ENCODE measurements at places on chromosomes 1 and 21.

DNA sequence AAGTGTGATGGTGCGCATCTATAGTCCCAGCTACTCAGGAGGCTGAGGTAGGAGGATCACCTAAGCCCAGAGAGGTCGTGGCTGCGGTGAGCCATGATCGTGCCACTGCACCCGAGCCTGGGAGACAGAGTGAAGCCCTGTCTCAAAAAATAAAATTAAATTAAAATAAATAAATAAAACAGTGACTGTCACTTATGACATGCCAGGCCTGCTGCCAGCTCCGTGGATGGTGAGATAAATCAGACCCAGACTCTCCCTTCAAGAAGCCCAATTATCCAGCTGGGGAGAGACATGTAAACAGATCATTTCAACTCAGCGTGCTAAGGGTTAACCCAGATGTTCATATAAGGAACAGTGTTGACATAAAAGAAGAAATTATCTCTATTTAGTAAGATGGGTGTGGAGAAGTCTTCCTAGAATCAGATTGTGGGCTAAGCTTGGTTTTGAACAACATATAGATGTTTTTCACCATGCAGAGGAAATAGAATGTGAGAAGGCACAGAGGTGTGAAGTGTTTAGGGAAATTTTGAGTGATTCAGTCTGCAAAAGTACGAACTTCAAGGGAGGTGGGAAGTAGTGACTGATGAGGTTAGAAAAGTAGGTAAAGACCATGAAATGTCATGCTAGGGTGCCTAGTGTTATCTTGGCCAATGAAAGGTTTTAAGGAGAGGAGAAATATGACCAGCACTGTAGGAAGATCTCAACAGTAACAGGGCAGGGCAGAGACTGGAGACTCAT, 18.3 kb downstream of the YARS1 start:
- DNase-seq, result peak; percentile 72

- no peak for DNase-seq
These were observed 570.2 kb downstream of the DPYD start for GRCh38 chr1:97350662-97351061.

DNA sequence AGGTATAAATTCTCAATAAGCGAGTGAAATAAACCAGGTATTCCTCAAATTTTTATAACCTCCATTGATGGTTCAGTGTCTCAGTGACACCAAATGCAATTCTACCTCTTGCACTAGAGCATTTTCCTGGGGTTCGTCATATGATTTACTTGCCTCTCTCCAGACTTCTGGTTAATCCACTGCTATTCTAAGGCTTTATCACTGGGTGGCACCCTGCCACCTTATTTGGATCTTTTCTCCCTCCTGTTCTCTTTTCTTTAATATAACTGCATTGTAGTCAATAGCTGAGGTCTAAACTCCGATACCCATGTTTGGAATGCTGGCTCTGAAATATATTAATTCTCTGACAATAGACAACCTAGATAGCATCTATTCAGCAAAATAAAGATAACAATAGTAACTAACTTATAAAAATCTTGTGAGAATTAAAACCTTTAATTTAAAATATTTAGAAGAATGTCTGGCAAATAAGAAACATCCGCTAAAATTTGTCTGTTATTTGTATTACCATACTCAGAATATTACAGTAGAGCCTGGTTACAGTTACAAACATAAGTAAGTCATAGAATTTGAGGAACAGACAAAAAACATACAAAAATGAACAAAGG, 436.4 kb downstream of the PLA2G4A start:
- no peak for DNase-seq

DNA sequence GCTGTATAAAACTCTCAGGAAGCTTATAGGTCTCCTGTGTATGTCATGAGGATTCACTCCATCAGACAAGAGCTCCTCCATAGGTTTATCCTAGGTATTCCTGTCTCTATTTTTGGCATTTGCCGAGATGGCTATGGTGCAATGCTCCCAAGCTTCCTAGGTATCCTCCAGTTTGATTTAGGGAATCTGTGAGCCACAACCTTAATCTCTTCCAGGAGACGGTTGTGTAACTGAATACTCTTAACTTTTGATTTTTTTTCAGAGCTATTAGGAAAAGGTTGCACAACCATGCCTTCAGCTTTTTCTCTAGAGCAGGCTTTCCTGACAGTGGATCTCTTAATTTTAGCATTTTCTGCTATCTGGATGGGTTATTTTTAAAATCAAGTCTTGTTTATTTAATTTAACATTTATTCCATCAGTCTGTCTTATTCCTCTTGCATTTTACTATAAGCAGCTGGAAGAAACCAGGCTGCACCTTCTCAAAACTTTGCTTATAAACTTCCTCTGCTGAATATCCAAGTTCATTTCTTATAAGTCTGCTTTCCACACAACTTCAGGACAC, 69.4 kb upstream of the BACE2 start:
- no peak for DNase-seq

GRCh38 chr1:67348586-67349252, 41.0 kb downstream of the IL12RB2 start:
- no peak for DNase-seq

DNA sequence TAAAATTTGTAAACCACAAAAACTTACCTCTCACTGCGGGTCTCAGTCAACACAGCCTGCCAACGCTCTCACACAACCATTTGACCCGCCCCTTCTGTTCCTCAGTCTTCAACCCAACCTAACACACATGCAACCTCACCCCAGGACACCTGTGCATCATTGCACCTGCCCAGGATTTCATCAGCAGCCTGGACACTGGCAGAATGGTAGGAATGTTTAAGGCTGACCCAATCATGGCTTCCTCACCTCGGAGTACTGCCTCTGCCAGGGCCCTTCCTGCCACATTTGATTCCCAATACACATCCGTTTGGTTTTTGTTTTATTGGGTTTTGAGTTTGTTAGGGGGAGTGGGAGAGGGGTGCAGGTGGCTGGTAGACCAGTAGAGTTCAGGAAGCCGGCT, 40.7 kb downstream of the TOMM20 start:
- DNase-seq, result no peak

DNA sequence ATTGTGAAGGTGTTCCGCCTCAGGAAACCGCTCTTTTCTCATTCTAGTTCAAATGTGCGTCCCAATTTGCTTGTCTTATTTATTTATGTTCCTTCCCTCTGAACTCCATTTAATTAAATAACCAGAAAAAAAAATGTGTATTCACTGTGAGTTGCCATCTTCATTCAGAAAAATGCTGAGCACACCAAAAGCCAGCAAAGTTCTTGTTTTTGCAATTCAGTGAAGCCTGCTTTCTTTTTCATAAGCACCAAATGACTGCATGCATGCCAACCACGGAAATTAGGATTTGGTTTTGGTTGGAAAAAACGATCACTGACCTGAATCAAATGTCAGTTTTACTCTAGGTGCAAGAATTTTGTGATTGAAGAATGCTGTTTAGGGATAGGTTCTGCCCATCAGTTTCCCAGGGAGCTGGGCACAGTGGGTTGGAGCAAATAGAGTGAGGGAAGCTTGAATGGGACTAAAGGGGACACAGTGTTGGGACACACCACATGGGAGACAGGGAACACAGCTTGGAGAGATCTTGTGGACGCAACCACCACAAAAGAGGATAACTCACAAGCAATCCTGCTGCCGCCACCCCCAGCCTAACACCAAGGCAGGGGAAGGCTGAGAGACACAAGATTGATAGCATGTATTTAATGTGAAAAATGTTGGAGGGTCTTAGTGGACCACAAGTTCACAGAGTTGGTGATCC, 183.4 kb upstream of the GALNT2 start:
- no peak for DNase-seq

DNA sequence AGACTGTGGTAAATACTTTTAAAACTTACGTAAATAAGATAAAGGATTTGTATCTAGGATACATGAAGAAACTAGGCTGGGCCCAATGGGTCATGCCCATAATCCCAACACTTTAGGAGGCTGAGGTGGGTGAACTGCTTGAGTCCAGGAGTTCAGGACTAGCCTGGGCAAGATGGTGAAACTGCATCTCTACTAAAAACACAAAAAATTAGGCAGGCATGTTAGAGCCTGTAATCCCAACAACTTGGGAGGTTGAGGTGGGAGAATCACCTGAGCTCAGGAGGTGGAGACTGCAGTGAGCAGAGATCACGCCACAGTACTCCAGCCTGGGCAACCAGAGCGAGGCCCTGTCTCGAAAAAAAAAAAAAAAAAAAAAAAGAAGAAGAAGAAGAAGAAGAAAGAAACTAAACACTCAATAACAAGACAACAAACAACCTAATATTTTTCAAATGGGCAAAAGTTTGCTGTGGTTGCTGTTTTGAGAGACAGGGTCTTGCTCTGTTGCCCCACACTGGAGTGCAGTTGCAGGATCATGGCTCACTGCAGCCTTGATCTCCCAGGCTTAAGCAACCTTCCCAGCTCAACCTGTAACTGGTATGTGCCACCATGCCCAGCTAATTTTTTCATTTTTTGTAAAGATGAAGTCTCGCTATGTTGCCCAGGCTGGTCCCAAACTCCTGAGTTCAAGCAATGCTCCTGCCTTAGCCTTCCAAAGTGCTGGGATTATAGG, 78.3 kb downstream of the EIF4G3 start:
- DNase-seq, result no peak

DNA sequence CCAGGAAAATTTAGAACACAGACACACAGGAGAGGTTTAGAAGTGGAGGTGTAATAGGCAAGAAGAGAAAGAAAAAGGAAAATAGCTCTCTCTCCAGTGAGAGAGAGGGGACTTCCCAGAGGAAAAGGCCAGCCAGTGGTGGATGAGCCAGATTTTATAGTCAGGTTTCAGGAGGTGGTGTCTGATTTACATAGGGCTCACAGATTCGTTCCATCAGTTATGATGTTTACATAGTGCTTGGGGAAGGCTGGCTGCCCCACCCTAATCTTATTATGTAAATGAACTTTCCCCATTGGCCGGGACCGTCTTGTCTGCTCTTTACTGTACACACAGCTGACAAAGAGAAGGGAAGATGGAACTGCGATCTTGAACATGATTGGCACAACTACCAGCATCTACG, 797.3 kb downstream of the PLA2G4A start:
- DNase-seq, result no peak

GRCh38 chr21:36694031-36694515, 4.8 kb upstream of the SIM2 start:
- DNase-seq, result no peak

DNA sequence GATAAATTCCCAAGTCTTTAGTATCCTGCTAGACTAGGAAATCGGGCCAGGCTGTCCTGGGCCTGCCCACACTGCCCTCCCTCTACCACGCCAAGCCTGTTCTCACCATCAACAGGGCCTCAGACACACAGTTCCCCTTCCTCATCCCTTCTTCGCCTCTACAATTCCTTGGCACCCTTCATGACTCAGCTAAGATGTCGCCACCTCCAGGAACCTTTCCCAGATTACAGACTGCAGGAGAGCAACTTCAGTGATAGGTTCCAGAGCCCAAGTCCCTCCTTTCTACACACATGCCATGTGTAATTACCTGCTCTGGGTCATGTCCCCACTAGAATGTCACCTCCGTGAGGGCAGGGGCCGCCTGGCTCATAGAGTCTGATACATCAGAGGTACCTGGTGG, 3.3 kb downstream of the RIMS3 start:
- DNase-seq, result no peak

DNA sequence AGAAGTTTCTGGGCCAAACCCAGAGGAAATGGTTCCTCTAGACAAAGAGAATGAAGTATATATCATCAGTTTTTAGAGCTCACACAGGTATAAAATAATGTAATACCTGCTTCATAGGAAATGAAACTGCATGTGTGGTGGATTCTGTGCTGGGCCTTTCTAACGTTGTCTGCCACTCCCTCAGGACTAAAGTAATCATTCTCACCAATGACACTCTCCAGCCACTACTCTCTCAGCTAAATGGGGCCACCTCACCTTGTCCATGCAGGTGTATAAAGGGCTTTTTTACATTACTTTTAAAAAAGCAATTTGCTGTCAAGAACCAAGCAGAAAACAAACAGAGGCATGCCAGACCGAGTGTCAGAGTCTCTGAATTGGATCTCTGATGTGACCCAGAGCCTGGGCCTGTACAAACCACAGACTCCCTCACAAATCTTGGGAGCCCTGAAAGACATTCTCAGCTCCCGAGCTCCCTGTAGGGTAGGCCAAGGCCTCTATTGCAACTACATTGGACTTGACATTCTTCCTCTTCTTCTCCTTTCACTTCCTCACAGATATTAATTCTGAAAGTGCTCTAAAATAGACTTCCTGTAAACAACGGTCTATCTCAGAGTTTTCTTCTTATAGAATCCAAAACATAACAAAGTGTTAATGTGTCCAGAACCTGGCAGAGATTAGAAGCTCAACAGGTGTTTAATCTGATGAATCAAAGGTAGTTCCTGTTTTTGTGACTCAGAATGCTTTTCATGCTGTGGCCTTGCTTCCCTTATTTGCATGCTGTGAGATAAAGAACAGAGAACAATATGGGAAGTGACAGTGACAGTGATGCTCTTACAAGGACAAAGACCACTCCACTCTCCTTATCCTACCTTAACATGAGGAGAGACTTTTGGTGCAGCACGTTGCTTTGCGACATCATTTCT, 8.6 kb downstream of the AIM2 start:
- DNase-seq, result peak; percentile 45

DNA sequence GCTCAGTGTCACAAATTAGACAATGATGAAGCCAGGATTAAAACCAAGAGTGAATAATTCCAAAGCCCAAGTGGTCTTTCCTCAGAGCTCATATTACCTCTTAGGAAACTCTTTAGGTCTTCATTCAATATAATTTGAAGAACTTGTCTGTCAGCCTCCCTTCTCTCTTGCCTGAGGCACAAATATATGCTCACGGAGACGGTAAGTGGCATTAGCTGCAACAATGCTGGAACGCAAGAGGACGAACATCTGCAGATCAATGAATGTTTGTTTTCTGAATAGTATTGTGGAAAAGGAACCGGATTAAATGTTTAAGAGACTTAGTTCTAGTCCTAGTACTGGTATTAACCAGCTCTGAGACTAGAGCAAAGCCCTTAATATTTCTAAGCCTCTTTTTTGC, 39.7 kb upstream of the LYST start:
- no peak for DNase-seq

GRCh38 chr1:200967693-200968468, 55.6 kb downstream of the KIF21B start:
- no peak for DNase-seq

DNA sequence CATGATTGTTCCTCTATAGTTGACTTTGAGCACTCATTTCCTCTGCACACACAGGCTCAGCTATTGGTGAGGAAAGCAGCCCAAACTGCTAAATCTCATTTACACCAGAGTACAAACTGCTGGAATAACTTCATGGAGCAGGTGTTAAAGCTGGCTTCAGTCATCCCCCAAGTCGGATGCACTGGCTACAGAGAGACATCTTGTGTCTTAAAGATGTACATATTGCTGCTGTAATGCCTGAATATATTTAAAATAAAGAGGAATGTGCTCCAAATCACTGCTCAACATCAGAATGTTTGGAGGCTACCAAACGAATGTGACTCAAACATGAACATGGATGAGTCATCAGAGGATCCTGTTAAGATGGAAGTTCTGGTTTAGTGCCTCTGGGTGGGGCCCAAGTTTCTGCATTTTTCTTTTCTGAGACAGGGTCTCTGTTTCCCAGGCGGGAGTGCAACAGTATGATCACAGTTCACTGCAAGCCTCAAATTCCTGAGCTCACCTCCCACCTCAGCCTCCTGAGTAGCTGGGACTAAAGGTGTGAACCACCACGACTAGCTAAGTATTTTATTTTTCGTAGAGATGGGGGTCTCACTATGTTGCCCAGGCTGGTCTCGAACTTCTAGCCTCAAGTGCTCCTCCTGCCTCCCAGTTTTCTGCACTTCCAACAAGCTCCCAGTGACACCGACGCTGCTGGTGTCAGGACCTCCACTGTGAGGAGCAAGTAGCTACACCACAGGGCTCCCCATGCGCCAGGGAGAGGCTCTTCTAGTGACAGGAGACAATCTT, 79.0 kb upstream of the KRTAP19-8 start:
- no peak for DNase-seq

- DNase-seq, result no peak
These were observed 41.6 kb upstream of the SLC6A9 start for GRCh38 chr1:44072821-44073220.

GRCh38 chr1:159200769-159201168, 3.9 kb upstream of the ACKR1 start:
- DNase-seq, result no peak

Measured in CD4-positive, alpha-beta T cell treated with Interleukin-12 subunit alpha and Interleukin-12 subunit beta, for 1 hour (primary cell).